ENCODE measurements at places on chromosomes 2 and 18.

DNA sequence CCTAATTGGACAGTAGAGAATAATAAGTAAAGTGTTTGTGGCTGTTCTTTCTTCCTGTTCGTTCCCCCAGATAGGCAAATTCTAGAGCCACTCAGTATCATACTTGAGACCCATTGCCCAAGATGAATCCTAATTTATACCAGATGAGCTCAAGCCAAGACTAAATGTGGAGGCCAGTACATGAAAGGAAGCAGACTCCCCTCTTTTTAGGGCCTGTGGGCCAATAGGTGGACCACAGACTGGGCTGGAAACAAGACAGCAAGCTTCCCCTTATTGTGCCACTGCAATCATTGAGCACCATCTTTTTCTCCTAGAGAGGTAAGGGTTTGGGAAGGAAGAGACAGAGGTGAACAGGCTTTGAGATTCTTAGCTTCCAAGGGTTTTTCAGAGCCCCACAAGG, 141.9 kb downstream of the MGAT5 start:
- DNase-seq, result no peak

- DNase-seq, result no peak
Observed at GRCh38 chr2:144460727-144461307, 59.1 kb downstream of the ZEB2 start.

DNA sequence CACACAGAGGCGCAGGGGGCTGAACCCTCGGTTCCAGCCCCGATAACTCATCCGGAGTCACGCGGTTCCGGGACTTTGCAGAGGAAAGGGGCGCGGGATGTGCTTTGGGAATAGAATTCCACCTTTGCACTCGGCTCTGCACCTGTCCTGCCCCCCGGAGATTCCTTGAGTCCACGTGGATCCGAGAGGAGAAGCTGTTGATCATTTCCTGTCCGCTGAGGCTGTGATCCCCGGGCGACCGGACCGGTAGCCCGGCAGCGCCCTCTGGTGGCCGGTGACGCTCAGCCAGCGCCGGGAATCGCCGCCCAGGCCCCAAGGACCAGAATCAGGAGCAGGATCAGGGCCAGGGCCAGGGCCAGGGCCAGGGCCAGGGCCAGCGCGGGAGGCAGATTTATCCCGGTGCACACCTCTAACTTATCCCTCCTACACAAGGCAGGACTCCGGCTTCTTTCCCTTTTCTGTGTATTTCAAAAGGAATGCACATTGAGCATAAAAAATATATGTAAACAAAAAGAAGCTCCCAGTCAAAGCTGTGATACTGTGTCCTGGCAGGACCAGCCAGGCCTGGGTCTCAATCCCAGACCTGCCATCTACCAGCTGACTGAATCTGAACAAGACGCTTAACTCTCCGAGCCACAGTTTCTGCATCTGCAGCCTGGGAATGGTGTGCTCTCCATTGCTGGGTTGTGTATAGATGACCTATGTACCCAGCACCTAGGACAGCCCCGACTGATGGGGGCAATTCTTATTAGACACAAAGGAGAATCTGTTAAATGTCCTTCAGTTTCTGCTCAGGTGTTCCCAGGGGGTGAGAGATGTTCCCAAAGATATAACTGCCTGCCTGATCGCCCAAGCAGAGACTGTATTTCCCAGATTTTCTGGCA, 8.5 kb upstream of the SPATA3 start:
- peak; percentile 84 for DNase-seq

GRCh38 chr18:7737550-7737949, 170.4 kb downstream of the PTPRM start:
- no peak for DNase-seq

- DNase-seq, result no peak
Observed at GRCh38 chr2:194104687-194105086, 1552.3 kb upstream of the SLC39A10 start.

All from adrenal gland (tissue), 19 donors.